ENCODE measurements at places on chromosomes 4 and X.

- DNase-seq: no peak
Measured at GRCh38 chr4:1318488-1319213, 28.4 kb upstream of the UVSSA start.

GRCh38 chr4:1834047-1834775 is 21.7 kb downstream of the LETM1 start:
- no peak for DNase-seq

DNA sequence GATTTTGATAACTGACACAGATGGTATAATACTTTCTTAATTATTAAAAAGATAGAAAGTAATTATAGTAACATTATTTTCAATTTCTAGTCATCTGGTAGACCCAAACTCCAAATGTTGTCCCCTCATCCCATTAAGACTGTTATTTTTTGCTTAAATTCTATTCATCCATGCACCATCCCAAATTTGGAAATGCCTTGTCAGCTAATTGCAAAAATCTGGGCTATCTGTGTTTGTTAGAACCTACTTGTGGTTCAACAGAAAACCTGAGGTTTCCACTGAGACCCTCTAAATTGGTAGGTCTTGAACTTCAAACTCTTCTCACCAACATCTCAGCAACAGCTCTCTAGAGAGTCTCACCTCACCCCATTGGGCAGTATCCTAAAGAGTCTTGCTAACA is 172.2 kb upstream of the ADGRL3 start:
- DNase-seq: no peak

DNA sequence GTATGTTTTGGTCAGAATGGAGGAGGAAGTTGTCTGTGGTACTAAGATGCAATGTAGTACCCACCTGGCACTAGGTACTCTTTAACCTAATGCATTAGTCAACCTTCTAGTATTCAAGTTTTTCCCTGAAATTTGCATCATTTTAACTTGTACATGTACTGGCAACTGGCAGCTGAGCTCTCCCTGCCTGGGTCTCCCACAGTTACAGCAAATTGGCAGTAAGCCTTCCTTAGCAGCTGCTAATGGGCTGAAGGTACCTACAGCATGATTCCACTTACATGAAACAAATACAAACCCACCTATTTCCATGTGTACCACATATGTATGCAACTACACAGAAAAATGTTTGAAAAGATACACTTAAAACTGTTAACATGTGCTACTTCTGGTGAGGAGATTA is 8.1 kb upstream of the KLHL2 start:
- DNase-seq: no peak

- no peak for DNase-seq
Measured at GRCh38 chrX:37976153-37976552, 30.2 kb upstream of the SYTL5 start.

- DNase-seq: no peak
Measured at GRCh38 chr4:55993994-55994663, 45.4 kb downstream of the CEP135 start.

DNA sequence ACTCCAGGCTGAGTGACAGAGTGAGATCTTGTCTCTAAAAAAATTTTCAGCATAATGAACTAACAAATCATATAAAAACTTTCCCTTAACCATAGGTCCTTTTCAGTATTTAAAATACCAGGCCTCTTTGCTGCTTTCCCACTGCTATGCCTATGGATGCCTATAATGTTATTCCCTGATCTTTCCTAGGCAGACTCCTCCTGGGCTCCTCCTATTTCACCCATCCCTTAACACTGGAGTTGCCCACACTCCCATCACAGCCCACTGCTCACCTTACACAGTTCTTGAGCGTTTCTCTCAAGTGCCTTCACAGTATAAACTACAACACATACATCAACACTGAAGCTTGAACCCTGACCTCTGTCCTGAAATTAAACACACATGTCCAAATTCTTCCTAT is 31.6 kb downstream of the PAPSS1 start:
- DNase-seq: no peak

DNA sequence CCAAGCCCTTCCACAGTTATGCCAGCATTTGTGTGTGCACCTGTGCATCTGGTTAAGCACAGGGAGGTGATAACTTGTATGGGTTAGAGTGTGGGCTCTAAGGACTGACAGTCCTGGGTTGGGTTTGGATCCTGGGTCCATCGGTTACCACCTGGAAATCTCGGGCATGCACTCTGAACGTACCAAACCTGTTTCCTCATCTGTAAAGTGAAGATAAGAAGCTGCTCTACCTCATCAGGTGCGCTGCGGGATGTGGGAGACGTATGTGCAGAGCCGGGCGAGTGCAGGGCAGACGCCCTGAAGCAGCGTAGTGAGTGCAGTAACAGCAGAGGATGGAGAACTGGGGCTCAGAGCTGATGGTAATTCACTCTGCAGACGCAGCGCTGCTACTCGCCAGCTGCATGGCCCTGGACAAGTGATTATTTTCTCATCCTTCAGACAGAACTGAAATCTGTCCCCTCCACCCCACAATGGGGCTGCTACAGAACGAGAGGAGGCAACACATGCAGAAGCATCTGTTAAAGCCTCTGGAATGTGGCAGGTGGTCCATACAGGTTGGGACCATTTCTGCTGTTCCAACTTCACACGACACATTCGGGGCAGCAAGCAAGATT is 64.4 kb downstream of the HADH start:
- DNase-seq: no peak

- no peak for DNase-seq
Measured at GRCh38 chr4:177555007-177555574, 112.9 kb upstream of the AGA start.

DNA sequence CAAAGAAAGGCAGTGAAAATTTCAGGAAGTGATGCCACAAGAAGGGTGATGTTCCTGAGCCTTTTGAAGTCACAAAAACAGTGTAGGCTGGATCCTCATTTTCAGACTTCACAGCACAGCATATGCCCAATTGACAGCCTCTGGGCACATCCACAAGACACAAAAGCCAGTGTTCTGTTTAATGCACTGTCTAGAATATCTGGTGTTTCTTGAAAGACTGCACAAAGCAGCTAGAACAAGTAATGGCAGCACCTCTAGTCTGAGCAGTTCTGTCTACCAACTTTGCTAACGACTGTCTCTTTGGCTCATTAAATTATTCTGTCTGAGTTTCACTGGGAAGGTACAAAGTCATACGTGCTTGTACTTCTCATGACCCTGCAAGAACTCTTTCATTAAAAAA is 417.1 kb upstream of the GALNT7 start:
- no peak for DNase-seq

Measured in NCI-H2081 (cell line).